Activated T-helper 1 cell treated with anti-CD3 and anti-CD28 coated beads, Interleukin-12 subunit alpha, Interleukin-12 subunit beta, Interleukin-2, Interleukin-4 antibody, amounts not matched to agents 30 ng/mL and 10 ng/mL and 1 ng/mL, durations not matched to agents 14 hours and 24 hours and 36 hours (primary cell): ENCODE measurements at places on chromosomes 11 and 22. TPM values are rescaled to one million over a fixed set of nuclear protein-coding genes. Genes with fewer than 3 reads are reported as not detected.
A peak's percentile ranks its signal among the peaks of the same experiment; 100 is the strongest.

Gene MPPED2
- not detected in 2 replicates for total RNA-seq

Gene RAG2
- total RNA-seq, result not detected in 2 replicates

Gene IL10RA
- 87.8 and 88.3 TPM in 2 replicates for total RNA-seq

DNA sequence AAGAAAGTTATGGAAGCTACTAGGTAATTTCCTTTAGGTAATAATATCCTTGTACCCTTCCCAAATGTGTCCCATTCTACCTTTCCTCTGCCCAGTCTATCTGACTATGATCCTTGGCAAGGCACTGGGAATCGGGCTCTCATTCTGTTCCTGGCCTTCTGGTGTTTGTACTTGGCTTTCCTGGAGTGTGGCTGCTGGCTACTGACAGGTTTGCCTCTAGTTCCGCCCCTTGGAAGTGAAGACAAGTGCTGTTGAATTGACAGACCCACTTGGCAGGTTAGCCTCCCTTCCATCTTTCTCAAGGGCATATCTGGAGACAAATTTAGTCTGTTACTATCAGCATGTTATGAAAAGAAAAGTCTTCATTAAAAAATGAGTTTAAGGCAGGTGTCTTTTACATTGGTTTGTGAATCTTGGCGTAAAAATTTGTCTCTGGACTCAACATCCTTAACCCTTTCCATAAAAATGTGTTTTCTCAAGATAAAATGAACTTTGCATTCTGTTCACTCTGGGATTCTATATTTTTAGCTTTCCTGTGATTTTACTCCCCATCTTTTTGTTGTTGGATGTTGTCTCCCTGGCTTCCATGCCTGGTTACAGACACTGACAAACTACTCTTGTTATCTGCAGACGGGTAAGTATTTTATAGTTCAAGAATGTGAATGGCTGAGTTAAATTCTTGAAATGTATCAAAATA lies 287.4 kb upstream of the PDGFD start:
- DNase-seq, result no peak

DNA sequence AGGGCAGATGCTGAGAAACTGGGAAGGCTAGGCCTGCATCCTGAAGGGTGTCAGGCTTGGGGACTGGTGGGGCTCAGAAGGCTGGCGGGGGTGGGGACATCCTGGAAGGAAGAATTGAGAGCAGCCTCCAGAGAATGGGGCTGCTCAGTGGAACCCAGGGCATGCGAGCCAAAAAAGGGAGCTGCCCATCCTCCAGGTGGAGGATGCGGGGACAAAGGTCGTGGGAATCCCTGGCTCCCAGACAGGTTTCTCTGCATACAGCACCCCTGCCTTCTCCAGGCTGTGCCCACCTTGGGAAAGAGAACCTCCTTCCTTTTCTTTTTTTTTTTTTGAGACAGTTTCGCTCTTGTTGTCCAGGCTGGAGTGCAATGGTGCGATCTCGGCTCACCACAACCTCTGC lies 40.9 kb upstream of the ARFGAP3 start:
- DNase-seq, result no peak

- peak; percentile 51 for DNase-seq
These were observed at the start of gene UPK3A for GRCh38 chr22:45284705-45285262. Gene UPK3A, plus strand, starts transcription at chr22:45284949. Its CDS starts 65 bp downstream, at chr22:45285014.

- no peak for DNase-seq
These were observed 4.0 kb downstream of the DGCR8 start for GRCh38 chr22:20083891-20084546.

DNA sequence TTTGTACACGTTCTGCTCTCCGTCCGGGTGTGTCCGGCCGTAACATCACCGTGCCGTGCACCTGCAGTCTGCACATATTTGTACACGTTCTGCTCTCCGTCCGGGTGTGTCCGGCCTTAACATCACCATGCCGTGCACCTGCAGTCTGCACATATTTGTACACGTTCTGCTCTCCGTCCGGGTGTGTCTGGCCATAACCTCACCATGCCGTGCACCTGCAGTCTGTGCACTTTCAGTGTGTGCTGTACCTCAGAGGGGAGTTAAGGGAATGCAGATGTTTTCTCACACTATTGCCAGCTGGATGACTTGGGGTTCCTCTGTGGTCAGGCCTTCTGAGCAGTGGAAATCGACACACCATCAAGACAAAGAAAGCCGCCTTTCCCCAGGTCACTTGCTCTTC lies 4.2 kb downstream of the TTLL8 start:
- DNase-seq, result no peak

DNA sequence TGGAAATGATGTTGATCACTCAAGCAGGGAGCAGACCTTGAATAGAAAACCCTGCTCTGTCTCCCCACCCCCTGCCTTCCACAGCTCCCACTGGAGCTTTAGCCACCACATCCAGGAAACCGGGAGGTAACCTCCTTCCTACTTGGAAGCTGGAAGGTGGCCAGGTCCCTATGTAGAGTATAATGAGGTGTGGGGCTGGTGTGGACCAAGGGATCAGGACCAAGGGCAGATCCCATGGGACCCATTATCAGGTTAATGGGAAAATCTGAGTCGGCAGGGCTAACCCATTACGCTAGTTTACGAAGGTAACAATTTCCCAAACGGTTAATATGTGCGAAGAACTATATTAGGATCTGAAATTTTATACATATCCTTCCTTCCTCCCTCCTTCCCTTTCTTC lies 321.9 kb downstream of the MIAT start:
- no peak for DNase-seq

- DNase-seq, result no peak
These were observed 2.1 kb downstream of the CRYBB3 start for GRCh38 chr22:25201557-25202273.

DNA sequence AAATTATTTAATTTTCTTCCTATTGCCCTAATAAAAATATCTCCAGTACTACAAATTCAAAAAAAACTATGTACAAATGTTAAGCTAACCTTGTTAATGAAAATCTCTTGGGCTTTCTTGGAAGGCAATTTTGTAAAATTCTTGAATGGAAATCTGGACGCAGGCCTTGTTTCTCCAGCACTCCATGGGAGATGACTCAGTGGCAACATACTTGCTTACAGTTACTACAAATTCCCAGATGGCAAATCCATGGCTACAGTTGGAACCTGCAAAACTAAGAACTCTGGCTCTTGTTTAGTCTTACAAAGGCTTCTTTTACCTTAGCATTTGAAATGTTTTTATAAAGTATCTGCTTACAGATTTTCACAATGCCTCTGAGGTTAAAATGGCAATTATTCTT lies 725.2 kb downstream of the DLG2 start:
- DNase-seq, result no peak

- peak; percentile 82 for DNase-seq
These were observed 11.1 kb upstream of the TAB1 start for GRCh38 chr22:39388261-39389011.

DNA sequence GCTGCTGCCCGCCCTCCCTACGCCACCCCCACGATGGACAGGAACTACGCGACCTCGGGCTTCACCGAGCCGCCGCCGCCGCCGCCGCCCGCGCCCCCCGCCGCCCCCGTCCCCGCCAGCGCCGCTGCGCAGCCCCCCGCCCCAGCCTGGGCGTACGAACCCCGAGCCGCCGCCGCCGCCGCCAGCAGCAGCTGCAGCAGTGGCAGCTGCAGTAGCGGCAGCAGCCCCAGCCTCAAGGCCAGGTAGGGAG lies 407 bp downstream of the QSER1 start:
- no peak for DNase-seq

DNA sequence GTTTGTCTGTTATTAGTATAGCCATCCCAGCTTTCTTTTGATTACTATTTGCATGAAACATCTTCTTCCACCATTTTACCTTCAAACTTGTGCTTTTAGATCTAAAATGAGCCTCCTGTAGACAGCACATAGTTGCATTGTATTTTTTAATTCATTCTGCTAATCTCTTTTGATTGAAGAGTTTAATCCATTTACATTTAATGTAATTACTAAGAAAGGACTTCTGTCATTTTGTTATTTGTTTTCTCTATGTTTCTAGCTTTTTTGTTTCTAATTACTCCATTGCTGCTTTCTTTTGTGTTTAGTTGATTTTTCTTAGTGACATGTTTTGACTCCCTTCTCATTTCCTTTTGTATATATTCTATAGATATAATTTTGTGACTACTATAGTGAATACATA lies 43.7 kb upstream of the ZBTB44 start:
- DNase-seq, result no peak

DNA sequence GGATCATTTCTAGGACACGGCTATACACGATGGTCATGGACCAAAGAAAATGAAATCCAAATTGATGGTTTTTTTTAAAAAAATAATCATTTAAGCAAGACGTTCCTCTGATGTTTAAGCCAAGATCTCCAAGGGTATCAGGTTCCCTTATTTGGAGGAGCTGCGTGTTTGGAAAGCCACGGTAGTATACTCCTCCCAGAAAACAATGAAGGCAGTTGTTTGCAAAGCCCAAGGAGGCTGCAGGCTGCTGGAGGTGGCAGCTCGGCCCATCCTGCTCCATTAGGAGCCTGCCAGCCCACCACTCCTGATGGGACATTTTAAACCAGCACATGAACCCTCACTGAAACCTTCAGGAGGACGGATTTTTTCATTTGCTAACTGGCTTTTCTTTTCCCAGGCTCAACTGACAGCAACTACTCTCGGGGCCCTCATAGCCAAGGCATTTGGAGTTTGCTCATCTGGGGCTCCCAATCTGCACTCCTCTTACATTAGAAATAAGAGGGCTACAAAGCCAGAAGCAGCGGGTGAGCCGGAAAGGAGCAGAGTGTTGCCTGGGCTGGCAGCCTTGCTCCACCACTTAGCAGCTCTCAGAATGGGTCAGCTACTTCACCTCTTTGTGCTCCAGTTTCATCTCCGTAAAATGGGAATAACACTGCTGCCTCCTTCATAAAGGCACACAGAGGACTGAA lies 58.4 kb downstream of the ABTB2 start:
- no peak for DNase-seq
